Thymus (tissue), 14 donors: ENCODE measurements at places on chromosomes 4 and X.

GRCh38 chrX:46354481-46354880, 190.7 kb downstream of the ZNF674 start:
- DNase-seq: no peak

GRCh38 chr4:8123389-8123788, 35.2 kb downstream of the ABLIM2 start:
- no peak for DNase-seq

DNA sequence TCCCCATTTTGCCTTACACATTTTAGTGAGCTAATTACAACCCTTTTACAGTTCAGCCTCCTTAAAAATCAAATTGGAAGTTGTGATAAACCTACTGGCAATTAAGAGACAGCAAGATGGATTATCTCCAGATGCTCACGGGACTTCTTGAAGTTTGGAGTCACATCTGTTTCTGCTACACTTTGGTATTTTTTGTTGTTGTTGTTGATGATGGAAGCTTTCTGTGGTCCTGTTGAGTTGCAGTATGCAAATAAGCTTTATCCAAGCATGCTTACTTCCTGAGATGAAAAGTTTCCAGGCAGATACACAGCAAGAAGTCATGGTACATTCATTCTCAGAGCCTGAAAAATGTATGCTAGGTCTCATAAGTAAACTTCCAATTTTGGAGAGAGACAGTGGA, 670.0 kb upstream of the AMOT start:
- no peak for DNase-seq

DNA sequence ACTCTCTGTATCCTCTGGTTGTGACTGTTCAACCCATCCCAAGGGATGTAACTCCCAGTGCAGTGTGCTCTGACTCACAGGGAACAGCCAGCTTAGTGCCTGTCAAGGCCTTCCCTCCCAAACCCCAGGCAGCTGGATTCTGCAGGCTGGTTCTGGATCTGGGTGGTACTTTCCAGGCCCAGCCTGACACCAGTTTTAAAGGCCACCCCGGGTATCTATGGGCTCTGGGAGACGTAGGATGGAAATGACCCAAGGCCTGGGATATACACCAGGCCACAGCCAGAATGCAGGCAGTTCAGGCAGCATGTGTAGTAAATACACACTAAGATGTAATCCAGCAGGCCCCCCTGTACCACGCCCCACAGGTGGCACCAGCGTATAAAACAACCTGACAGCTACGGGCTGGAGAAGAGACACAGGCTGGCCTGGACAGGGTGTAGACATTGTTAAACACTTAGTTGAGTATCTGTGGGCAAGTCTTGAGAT, 64.2 kb downstream of the SPINK2 start:
- DNase-seq: no peak

- DNase-seq: no peak
Measured at GRCh38 chr4:3640587-3640962, 108.4 kb upstream of the LRPAP1 start.

- DNase-seq: no peak
Measured at GRCh38 chr4:86439293-86439692, 79.4 kb upstream of the MAPK10 start.

GRCh38 chr4:10078481-10079233, 37.9 kb downstream of the WDR1 start:
- no peak for DNase-seq
